NCI-H1092 treated with DMSO at 0.1 percent for 48 hours (cell line): ENCODE measurements at places on chromosomes 7 and 10.

GRCh38 chr7:68216051-68216450 lies 1219.4 kb downstream of the TYW1 start:
- DNase-seq, result no peak

GRCh38 chr7:30422922-30423321 lies 55.7 kb downstream of the NOD1 start:
- DNase-seq, result no peak

DNA sequence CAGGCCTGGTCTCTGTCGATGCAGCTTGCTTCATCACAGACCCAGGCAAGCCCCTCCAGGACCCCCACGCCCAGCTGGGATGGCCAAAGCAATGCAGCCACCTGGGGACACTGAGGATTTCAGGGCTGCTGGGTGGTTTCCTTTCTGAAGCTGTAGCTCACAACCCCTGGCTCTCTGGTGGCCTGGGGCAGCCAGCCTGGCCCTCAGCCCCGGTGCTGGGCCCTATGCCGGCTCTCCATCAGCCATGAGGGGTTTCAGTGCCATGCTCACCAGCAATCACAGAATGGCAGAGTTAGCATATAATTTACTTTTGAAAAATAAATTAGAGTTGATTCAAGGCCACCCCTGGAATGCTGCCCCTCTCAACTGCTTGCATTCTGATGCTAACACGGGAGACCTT lies 150.2 kb upstream of the UNC5B start:
- DNase-seq, result no peak

DNA sequence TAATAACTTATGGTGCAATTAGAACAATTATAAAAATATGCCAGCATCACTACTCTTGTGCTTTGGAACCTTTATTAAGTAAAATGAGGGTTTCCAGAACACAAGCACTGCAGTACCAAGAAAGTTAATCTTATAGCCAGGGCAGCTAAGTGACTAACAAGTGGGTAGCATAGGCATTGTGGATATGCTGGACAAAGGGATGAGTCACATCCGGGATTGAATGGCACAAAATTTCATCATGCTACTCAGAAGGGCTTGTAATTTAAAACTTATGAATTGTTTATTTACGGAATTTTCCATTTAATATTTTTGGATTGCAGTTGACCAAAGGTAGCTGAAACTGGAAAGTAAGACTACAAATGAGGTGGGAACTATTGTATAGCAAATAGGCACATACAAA lies 250.6 kb downstream of the C7orf25 start:
- DNase-seq, result no peak

- DNase-seq, result no peak
Measured at GRCh38 chr10:129373231-129373630, 93.8 kb upstream of the MGMT start.
